ENCODE measurements at places on chromosomes 11 and 22.

DNA sequence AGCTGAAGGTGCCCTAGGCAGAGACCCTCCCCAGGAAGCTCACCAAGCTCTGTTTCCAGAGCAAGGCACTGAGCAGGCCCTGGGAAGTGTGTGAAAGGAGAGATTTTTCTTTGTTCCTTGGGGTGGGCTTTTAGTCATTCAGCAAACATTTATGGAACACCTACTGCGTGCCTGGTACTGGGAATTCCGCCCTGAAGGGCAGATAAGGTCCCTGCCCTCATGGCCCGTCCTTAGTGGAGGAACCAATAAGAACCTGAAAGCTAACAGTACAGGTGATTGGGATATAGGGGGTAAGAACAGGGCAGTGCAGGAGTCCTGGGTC lies 3.9 kb downstream of the TMEM134 start:
- DNase-seq: no peak

DNA sequence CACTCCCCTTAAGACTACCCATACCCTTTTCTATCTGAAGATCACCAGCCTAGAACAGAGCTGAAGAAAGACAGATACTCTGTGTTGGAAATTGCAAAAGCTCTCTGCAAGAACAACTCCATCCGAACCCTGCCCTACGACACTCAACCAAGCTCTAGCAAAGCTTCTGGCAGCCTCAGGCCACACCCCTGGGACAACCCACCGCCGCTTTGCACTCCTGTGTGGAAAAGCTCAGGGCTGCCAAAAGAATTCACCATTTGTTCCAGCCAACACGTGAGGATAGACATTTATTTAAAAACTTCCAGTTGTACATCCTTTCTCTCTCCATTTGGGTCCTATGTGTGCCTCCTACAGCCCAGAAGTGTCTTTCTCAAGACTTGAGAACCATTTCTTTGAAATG lies 62.4 kb upstream of the CD5 start:
- no peak for DNase-seq

- no peak for DNase-seq
These were observed 45.3 kb downstream of the RAB6A start for GRCh38 chr11:73715541-73715940.

DNA sequence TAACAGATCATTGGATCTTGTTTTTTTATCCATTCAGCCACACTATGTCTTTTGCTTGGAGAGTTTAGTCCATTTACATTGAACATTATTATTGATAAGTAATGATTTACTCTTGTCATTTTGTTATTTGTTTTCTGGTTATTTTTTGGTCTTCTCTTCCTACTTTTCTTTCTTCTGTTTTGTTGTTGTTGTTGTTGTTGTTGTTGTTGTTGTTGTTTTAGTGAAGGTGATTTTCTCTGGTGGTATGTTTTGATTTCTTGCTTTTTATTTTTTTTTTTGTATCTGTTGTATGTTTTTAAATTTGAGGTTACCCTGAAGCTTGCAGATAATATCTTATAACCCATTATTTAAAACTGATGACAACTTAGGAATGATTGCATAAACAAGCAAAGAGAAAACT lies 28.6 kb downstream of the TAF1D start:
- no peak for DNase-seq

- DNase-seq: peak; percentile 38
These were observed 10.3 kb upstream of the PNPLA5 start for GRCh38 chr22:43901976-43902643.

DNA sequence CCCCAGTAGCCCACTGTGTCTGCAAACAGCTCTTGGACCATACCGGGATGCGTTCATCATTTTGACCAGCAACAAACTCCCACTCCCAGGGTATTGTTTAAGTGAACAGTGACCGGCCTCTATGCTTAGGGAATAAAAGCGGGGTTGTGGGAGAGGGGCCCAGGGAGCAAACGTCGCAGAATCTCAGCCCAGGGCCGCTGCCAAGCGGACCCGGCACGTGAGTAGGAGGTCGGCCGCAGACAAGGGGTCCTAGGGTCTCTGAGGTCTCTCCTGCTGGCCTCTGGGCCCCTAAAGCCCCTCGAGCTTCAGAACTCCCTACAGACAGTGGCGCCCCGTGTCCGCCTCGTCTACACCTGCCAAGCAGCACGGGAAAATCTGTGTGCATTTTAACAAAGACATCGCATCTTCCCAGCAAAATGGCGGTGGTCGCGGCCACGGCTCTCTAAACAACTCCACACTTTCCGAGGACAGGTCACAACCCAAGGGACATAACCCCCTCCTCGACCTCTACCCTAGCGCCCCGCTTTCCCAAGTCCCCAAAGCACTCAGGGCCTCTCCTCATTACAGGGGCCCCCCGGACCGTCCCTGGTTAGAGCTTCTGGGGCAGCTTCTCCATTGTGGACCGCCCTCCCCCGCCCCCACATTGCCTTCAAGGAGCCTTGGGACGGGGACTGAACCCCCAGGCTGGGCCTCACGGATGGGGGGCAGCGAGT lies 3.9 kb upstream of the GCAT start:
- no peak for DNase-seq
